WERI-Rb-1 (cell line): ENCODE measurements at places on chromosomes 5 and 9.

- no peak for DNase-seq
Measured at GRCh38 chr9:93505541-93506132, 52.3 kb upstream of the FAM120AOS start.

DNA sequence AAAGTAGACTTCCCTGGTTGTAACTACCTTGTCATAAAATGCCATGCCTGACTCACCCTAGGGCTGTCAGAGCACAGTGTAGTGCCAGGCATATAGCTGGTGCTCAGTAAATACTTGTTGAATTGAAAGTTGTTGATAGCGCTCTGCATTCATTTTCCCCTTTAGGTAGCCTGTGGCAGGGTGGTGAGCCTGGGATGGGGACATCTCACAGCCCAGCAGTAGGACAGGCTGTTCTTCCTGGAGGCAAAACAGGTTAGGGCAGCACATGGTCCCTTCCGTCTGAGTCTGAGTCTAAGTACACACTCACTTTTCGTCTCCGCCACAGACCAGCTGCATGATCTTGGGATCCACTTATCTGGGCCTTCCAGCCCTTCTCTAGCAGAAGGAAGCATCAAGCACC is 401.9 kb downstream of the ZSWIM6 start:
- DNase-seq, result no peak

DNA sequence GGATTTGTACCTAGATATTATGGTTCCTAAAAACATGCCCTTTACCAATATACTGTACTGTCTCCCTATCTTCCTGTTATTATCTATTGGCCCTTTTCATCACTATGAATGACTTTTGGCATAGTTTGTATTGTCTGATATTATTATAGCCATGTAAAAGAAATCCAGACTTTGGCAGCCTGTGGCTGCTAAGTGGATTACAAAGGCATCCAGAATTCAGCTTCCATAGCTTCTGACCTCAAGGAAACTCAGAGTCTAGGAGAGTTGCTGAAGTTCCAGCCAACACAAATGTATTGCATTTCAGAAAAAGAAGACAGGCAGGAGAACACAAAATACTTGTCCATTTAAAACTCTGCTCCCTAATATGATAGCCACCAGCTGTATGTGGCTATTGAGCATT is 319.2 kb upstream of the MPDZ start:
- DNase-seq, result no peak

DNA sequence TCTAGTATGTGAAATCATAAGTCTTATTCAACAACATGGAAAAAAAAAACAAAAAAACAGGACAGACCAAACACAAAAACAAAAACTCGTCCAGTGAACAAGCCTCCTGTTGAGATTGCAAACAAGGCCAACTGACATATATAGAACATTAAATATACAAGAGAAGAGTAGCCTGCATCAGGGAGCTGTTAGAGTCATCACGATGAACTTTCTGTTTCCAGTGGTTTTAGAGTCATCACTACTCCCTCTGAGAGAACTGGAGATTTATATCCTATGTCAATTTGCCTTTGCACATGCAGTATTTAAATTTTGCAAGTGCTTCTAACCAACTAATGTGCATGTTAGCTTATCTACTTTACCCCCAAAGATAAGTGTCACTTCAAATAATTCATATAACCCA is 9.9 kb downstream of the SNCAIP start:
- DNase-seq, result no peak

- no peak for DNase-seq
Measured at GRCh38 chr5:59236986-59237385, 654.1 kb downstream of the RAB3C start.

GRCh38 chr9:109440117-109440515 is 58.0 kb downstream of the PTPN3 start:
- no peak for DNase-seq

DNA sequence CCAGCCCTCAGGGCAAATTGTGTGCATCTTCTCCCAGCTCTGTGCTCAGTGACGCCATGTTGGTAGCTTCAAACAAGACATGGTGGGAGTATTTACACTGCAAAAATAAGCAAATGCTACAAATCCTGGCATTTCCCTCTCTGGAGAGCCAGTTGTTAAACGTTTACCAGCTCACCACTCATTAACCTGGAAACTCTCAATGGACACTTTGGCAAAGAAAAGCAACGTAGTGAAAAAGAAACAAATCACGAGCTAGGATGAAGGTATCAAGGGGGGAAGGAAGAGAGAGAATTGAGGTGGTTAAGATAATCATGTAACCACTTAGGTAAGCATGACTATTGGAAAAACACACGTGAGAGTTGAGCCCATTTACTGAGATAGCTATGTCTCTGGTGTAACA is 72.5 kb downstream of the MRPS30 start:
- no peak for DNase-seq

- no peak for DNase-seq
Measured at GRCh38 chr5:140800816-140801493, at the start of gene PCDHA3. Gene PCDHA3, plus strand, starts transcription at chr5:140801057.

GRCh38 chr5:73437101-73437776 is 11.3 kb downstream of the FOXD1 start:
- no peak for DNase-seq
